ENCODE measurements at places on chromosomes 6 and 20.

GRCh38 chr6:97669191-97670031, 386.4 kb upstream of the MMS22L start:
- DNase-seq = no peak

- DNase-seq = no peak
Measured at GRCh38 chr20:63160641-63161175, 55.2 kb downstream of the YTHDF1 start.

GRCh38 chr20:33127422-33128097, 40.4 kb upstream of the BPIFA2 start:
- DNase-seq = no peak

DNA sequence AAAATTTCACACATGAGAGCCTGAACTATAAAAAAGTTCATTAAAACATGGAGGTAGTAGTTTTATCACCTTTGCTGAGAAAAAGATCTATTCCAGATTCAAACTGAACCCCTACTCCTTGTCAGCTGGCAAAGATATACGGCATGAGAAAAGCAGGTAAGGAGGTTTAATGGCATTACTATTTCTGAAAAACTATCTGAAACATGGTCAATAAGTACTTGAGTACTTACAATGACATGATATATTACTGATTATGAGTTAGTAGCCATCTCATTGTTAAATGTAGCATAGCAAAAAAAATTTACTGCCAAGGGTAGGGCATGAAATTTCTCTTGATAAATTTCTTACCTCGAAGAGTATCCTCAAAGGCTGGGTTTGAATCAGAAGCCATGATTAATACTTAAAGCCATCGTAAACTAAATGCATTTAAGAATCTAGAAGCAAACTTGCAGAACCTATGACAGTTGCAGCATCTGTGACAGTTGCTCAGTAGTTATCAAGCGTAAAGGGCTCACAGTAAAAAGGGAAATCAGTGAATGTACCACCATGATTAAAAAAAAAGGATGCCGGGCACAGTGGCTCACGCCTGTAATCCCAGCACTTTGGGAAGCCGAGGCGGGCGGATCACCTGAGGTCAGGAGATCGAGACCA, 8.7 kb downstream of the SLC17A5 start:
- no peak for DNase-seq

GRCh38 chr6:75941509-75941908, 131.0 kb downstream of the IMPG1 start:
- DNase-seq = no peak

DNA sequence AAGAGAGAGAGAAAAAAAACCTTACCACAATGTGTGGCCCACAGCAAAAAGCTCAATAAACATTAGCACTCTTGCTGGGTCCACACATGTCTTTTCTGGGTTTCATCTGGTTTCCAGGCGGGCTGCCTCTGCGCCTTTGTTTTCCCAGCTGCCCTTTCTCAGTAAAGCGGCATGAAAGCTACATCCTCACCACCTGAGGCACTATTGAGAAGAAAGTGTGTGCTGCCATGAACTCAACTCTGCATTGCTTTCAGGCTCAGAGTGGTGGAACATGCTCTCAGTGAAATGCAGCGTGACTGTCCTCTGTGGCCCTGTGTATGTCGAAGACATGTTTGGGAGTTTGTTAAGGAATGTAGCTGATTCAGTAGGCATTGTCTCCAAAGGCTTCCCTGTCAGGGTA, 102.3 kb downstream of the LYRM2 start:
- no peak for DNase-seq

DNA sequence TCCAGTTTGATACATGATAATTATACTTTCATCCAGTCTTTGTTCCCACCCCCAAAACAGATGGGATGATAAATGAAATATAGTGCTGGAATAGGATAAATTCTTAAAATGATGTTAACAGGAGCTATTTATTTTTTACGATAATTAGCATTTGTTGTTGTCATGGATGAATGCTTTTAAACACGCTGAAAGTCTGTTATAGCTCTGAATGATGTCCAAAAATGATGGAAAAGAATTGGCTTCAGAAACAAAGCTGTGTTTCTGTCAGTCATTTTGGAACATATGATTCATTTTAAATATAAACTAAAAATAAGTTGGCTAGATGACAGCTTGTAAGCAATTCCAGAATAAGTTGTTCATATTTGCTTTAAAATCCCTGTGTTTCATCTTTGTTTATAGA, 237.4 kb downstream of the GRIK2 start:
- no peak for DNase-seq

GRCh38 chr20:18988701-18989100, 175.1 kb downstream of the SCP2D1 start:
- DNase-seq = no peak

DNA sequence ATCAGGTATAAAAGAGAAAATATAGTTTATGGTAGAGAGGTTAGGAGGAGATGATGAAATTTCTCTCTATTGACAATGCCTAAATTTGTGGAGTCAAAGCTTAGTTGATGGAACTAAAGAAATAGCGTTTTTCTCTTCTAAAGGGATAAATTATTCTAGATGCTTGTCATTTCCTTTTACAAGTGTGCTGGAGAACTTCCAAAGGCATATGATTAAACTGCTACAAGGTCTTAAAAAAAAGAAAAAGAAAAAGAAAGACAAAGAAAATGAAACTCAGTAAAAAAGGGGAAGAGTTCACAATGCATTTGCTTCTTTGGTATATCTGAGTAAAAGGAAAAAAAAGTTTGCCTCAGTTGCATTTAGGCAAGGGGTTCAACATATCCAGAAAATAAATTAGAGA, 499.8 kb upstream of the PTCHD4 start:
- no peak for DNase-seq

- peak; percentile 41 for DNase-seq
Measured at GRCh38 chr6:133991096-133991593, 38.1 kb downstream of the TBPL1 start.

DNA sequence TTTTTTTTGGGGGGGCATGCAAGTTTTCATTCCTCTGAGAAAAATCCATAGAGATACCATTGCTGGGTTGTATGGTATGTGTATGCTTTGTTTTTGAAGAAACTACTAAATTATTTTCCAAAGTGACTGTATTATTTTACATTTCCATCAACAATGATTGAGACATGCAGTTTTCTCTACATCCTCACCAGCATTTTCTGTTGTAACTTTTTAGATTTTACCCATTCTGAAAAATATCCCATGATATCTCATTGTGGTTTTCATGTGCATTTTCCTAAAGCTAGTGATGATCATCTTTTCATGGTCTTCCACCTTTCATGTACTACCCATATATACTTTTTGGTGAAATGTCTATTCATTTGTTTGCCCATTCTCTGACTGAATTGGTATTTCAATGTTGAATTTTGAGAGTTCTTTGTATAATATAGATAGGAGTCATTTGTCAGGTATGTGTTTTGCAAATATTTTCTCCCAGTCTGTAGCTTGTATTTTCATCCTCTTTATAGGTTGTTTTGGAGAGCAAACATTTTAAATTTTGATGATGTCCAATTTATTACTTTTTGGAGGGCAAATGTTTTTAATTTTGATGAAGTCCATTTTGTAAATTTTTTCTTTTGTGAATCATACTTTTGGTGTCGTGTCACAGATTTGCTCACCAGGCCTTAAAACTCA, 827.5 kb upstream of the CITED2 start:
- DNase-seq = no peak

DNA sequence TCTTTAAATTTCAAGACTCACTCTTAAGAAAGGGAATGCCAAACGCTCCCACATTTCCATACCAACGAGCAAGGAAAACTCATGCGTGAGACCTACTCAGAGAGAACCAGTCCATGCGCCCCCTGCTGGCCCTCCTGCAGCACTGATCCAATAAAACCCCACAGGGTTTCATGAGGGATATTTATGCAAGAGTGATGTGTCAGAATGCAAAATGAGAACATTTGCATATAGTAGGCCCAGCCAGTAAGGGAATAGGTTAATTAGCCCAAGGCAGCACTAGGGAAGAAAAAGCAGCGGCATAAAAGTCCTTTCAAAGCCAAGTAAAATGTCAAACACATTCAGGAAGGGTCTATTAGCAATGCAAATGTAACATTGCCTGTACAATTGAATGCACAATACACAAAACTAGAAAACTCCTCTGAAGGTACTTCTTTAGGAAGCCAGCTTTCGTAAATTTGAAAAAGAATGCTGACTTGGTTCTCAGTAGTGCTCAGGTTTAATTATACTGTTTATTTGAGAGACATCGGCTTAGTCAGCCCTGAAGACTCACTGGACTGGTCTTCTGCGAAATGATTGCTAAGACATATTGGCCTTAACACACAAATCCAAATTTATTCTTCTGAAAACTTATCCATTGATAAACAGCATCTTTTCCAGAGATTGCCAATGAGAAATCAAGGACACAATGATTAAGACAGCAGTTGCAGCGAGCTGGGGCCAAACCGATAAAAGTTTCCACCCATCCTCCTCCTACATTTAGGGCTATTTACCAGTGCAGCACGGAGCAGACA, 93.2 kb downstream of the GMPR start:
- DNase-seq = peak; percentile 42

GRCh38 chr6:8079126-8079525, 14.9 kb upstream of the BLOC1S5 start:
- no peak for DNase-seq

DNA sequence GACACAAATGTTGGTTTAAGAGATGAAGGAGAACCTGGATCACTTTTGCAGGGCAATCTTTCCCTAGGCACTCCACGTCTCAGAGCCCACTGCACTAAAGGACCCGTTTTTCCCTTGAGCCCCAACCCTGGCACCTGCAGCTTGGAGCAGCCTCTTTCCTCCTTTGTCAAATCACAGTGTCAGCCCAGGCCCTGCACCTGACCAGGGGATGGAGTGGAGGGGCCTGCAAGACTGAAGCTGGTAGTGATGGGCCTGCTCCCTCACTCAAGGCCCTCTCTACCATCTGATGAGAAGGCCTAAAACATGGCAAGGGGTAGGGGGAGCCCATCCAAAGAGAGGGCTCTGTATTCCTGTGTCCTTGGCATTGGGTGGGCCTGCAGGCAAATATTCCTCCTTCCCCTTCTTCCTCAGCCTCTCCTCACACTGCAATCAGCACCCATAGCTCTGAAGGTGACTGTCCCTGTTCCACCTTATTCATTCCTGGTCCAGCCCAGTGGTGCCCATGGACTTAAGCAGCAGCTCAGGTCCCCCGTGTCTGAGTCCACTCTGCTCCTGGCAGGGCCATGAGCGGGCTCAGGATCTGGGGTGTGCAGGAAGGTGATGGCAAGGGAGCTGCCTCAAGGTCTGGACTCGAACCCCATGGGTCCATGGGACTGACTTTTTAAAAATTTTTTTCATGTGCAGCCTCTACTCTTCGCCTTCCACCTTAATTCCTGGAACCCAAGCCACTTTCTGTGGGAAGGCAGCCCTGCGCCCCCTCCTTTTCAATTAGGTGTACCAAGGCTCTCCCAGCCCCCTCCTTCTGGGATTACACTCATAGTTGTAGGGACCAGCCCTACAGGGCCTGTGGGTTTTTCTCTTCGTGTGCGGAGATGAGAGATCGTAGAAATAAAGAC, 6.7 kb downstream of the RAET1G start:
- no peak for DNase-seq

DNA sequence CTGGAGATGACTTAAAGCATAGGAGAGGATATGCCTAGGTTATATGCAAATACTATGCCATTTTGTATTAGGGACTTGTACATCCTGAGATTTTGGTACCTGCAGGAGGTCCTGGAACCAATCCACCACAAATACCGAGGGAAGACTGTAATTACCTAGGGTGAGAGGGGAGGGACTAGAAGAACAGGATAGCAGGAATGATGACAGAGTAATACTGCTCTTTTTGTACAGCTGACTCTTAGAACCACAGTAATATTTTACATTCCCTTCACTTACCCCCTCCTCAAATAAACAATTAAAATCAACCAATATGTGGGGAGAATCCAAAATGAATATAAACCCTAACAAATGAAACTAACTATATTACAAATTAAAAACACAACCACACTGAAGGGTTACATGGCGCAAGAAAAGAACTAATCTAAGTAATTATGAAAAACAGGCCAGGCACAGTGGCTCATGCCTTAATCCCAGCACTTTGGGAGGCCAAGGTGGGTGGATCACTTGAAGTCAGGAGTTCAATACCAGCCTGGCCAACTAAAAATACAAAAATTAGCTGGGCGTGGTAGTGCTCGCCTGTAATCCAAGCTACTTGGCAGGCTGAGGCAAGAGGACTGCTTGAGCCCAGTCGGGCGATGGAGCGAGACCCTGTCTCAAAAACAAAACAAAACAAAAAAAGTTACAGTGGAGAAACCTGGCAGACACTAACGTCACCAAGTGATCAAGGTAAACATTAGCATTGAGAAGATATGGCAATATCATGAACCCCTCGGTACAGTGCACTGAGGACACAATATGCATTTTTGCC, 37.1 kb downstream of the MAP1LC3A start:
- DNase-seq = no peak

DNA sequence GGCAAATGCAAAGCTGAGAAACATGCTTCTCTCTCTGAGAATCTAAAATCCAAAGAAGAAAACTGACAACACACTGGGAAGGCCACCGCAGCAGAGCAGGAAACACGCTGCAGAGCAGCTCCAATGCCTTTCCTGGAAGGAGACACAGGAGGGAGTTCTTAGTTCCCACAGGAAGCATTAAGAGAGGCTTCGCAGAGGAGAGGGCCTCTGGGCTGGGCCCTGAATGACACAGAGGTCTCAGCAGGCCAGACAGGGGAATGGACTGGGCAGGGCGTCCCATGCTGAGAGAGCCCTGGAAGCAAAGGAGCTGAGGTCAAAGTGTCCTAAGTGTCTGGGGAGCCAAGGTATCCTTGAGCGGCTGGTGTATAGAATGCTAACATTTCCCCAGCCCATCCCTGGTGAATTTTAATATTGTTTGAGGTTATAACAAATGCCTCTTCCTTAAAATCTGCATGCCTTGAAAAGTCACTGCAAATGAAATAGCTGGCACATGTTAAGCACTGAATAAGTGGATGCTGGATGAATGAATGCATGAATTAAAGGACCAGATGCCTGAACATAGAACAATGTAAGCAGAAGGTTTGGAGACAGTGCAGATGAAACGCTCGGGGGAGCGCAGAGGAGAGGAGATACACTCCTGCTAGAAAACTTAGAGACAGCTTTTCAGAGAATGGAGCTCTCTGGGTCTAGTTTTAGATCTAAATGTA, 110.0 kb upstream of the SYNDIG1 start:
- no peak for DNase-seq

DNA sequence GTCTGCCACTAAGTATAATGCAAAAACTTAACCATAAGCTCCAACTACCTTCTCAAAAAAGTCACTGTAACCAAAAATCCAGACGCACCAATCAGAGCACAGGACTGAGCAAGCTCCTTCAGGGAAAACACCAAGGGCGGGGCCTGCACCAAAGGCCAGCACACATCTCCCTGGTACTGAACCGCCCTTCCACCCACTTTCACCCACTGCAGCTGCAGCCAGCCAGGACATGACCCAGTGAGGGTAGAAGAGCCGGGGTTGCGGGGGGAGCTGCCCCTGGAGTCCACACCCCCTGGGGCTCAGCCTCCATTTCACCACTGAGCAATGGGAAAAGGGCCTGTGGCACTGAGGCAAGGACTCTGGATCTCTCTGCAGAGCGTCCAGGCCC, 54.3 kb downstream of the TAF4 start:
- DNase-seq = no peak

All from fibroblast of skin of left biceps (primary cell).